ENCODE measurements at places on chromosomes 5 and 9. TPM values are rescaled to one million over a fixed set of nuclear protein-coding genes. Genes with fewer than 3 reads are reported as not detected.

The CCDC192 gene
- 0.25 TPM for total RNA-seq

The OR1L1 gene
- not detected for total RNA-seq

The CDH6 gene
- total RNA-seq, result not detected

The PLEKHG4B gene
- total RNA-seq, result not detected

DNA sequence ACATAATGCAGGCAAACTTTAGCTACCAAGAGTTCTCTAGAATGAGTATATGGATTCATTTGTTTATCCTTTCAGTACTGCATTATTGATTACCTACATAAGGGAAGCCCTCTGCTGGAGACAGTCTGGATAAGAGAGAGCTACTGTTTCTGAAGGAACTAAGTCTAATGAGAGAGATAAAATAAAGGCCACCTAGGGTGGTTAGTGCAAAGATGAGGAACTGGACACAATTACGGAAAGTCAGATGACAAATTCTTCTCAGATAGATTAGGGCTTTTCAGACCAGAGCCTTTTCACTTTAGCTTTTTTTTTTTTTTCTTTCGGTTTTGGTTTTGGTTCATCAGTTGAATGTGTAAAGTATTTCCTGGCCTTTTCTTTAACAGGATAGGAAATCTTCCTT is 31.3 kb downstream of the ISOC1 start:
- no peak for DNase-seq

DNA sequence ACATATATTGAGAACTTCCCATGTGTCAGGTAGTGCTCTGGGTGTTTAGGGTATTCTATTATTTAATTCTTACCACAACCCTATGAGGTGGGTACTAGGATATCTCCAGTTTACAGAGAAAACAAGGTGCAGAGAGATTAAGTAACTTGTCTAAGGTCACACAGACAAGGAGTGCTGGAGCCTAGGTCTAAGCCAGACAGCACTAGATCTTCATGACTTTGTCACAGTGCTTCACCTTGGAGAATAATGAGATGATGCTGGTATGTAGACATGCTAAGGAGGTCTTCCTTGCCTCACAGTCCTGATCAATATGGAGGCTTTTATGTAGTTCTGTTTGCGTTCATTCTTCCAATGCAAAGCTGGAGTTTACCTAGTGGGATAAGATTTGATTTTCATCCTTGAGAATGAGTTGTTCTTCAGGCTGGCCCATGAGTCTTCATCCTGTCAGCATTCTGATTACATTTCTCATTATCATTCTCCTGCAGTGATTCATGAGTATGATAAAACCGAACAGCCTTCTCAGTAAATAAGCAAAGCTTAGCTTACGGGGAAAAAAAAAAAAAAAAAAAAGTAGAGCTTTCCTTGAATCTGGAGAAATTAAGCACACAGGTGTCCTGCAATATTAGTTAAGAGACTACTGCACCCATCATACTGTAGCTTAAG is 176.3 kb downstream of the C9orf152 start:
- DNase-seq, result no peak

- DNase-seq, result no peak
Observed at GRCh38 chr9:90419221-90419851, 223.3 kb downstream of the DIRAS2 start.

DNA sequence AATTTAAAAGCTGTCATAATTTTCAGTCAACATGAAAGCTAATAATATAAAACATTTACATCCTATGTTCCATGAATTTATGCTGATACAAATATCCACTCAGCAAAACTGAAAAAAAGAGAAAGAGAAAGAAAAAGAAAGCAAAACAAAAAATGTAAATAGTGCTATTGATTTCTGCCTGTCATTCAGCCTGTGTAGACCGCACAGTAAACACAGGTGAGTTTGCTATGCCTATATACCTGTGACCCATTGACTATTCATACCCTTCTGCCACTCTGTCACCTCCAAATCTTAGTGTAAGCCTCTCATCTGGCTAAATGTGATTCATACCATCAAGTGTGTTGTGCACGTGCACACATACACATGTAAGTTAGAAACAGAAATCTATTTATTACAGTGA is 359.0 kb upstream of the RORB start:
- no peak for DNase-seq

GRCh38 chr9:27019589-27019988 is 14.1 kb upstream of the LRRC19 start:
- DNase-seq, result no peak

DNA sequence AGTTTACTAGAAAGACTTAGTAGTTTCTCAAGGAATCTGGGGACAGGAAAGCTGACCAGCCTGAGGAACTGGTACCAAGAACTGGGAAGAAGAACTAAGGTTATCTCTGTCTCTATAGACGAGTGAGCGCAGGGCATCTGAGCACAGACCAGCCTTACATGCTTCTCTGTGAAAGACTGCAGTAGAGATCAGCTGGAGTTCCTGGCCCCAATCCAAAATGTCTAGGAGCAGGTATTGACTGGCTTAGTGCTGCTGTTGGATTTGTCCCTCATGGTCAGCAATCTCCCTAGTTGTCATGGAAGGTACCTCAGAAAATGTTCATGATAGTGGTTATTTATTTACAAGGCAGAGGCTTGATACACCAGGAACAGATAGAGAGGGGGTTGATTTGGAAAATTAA is 13.3 kb downstream of the NUP214 start:
- no peak for DNase-seq

DNA sequence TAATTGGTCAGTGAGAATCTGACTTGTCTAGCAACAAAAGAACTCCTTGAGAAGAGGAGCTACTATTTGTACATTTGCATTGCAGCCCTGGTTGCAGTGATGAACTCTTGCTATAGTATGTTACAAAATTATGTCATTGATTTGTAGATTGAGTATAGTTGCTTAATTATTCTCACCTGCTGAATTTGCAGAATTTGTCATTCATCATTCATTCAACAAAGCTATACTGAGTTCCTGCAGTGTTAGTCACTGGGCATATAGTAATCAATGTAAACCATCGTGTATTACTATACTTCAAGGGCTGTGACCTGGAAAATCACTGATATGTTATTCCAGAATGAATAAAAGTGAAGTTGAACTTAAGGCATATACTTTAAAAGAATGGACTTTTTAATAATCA is 50.1 kb downstream of the SLC1A3 start:
- no peak for DNase-seq

DNA sequence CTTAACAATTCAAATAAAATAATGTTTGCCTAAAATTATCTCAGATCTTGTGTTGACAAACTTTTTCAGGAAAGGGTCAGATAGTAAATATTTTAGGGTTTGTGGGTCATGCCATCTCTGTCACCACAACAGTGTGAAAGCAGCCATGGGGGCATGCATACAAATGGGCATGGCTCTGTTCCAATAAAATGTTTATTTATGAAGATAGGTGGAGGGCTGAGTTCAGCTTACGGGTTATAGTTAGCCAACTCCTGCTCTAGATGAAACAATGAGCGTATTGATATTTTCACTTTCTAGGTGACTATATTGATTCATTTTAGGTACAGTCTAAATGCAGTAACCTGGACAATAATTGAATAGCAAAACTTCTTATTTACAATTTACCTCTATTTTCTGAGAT is 533.8 kb upstream of the CLINT1 start:
- DNase-seq, result no peak

DNA sequence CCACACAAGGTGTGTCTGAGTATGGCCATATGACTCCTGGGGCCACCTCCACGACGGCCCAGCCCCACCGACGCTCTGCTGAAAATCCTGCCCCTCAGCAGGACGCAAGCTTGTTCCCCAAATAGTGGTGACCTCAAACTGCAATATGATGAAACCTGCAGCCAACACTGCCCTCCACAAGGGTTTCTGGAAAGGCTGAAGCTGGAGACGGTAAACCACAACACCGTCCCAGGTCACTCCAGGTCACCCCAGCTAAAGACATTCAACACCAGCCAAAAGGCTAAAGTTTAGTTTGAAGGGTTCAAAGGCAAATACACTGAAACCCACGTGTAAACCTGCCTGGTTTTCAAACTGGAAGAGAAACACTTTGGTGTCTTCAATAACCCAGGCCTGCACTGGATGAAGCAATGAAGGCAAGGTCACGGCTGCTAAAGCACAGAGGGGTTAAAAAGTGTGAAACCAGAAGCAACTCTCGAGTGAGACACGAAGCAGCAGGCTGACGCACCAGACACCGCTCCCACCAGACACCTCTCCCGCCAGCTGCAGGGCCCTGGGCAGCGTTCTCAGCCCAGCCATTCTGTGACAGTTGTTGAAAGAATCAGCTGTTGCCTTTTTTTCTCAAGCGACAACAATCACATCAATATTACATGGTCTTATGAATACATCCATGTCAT is 1.8 kb upstream of the LHX3 start:
- no peak for DNase-seq

DNA sequence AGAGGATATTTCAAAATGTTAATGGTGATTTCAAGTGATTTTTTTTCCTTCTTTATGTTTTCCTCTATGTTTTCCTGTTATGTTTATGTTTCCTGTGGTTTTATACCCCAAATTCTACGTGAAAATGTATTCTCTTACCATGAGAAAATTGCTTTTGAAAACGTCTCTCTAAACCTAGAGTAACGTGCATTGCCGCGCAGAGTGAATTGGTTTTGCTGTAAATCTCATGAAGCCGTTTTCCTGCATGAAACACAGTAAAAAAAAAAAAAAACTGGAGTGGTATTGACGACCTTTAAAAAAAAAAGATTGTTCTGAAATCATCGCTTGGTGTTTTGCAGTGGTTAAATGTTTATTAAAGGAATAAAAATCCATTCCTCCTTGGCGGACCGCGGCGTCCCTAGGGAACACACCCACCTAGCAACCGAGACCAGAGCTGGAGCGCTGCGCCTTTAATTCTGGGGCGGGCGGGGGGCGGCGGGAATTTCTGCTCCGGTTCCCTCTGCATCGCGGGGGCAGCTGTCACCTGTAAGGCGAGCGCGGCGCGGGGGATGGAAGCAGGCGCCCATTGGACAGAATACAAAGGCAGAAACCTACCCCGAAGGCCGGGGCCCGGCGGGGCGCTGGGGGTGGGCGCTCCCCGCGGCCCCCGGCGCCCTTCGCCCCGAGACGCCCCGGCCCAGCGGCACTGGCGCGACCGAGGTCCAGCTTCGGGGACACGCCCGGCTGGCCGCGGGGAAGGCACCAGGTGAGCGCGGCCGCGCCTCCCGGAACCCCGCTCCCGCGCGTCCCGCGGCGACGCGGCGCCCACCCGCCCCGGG is at the start of gene SOWAHA:
TSS of gene SOWAHA (plus strand) at position 522 of the 818 bp plus-strand sequence. CDS start 320 bp downstream, outside the sequence.
- peak; percentile 25 for DNase-seq

- no peak for DNase-seq
Observed at GRCh38 chr5:14813747-14814146, 57.8 kb downstream of the ANKH start.

Measured in activated T-cell treated with anti-CD3 and anti-CD28 coated beads, Interleukin-2, amount 50 U/mL, for 72 hours (primary cell).